ENCODE measurements at places on chromosomes 7 and 10.
A peak's percentile ranks its signal among the peaks of the same experiment; 100 is the strongest.

DNA sequence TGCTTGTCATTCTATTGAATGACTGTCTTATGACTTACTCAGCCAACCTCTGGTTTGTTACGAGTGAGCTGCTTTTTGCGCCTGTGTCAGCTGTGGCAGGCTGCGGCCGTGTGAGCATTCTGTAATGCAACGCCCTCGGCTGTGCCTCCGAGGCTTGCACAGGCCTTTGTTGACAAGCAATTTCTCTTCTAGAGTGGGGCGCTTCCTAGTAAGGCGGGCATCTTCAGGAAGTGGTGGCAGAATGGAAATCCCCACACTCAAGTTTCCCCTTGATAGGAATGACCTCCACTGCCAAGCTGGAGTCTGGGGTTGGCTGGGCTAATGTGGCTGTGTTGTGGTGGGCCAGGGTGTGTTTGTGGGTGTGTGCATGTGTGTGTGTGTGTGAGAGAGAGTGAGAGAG, 20.2 kb upstream of the TMEM178B start:
- DNase-seq: peak; percentile 12

GRCh38 chr7:37193087-37193774, 255.4 kb downstream of the ELMO1 start:
- DNase-seq: no peak

GRCh38 chr7:71290452-71290851, 158.5 kb downstream of the GALNT17 start:
- no peak for DNase-seq

GRCh38 chr7:77331938-77332695, 84.0 kb downstream of the GSAP start:
- DNase-seq: no peak

GRCh38 chr10:34503704-34504103, 311.4 kb downstream of the PARD3 start:
- DNase-seq: no peak

- DNase-seq: no peak
These were observed 30.3 kb upstream of the ATXN7L1 start for GRCh38 chr7:105906695-105907094.

DNA sequence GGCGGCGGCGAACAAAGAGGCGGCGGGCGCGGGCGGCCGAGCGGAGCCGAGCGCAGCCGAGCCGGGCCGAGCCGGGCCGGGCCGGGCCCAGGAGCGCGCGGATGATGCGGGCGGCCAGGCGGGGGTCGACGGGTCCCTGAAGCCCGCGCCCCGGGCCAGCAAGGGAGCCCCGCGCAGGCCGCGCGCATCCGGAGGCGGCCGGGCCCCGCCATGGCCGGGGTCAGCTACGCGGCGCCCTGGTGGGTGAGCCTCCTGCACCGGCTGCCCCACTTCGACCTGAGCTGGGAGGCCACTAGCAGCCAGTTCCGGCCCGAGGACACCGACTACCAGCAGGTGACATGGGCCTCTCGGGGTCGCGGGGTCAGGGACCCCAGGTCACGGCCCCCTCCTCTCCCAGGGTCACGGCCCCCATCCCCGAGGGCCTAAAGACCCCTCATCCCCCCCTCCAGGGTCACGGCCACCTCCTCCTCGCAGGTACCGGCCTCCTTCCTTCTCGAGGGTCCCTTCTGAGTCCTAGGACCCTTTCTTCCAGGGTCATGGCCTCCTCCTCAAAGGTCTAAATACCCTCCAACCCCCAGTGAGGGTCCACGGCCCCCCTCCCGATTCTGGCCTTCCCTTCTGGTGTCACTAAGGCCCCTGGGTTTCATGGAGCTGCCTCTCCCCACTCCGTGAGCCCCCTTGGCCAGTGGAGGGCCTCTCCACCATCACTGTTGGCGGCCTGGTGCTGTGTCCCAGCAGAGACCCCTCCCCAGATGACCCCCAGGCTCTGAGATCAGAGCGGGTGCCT, at the start of gene TTYH3:
Gene TTYH3, plus strand, starts transcription at position 41 of the 787 bp plus-strand sequence. Its CDS starts 170 bp downstream, at position 211.
- DNase-seq: no peak

DNA sequence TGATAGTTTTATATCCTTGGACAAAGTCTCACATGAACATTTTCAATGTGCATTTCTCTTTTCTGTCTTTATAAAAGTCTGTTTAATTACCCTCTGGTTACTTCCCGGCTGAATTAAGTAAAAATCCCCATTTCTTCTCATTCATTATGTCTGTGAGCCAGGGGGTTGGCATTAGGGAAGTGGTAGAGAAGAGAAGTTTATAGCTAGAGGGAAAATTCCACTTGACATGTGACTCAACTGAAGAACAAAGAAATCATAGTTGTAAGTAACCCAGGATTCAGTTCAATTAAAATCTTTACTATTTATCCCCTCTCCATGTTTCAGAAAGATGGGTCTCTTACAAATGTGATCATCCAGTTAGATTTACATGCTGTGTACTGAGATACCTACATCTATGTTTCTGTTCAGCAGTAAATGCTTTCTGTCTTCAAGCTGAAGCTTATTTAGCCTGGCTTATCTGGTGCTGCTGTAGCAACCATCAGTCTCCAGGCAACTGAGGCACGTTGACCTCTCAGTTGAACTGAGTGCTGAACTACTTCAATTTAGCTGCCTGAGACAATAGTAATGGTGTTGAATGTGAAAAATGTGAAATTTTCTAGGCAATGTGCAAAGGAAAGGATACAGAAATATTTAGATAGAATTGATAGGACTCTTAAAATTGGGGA, 181.6 kb downstream of the MLLT10 start:
- DNase-seq: no peak

GRCh38 chr10:102799691-102800471, 37.3 kb downstream of the CYP17A1 start:
- DNase-seq: no peak

GRCh38 chr10:63487990-63488389, 22.2 kb upstream of the JMJD1C start:
- no peak for DNase-seq

GRCh38 chr7:27994639-27995038, 186.0 kb downstream of the JAZF1 start:
- no peak for DNase-seq

DNA sequence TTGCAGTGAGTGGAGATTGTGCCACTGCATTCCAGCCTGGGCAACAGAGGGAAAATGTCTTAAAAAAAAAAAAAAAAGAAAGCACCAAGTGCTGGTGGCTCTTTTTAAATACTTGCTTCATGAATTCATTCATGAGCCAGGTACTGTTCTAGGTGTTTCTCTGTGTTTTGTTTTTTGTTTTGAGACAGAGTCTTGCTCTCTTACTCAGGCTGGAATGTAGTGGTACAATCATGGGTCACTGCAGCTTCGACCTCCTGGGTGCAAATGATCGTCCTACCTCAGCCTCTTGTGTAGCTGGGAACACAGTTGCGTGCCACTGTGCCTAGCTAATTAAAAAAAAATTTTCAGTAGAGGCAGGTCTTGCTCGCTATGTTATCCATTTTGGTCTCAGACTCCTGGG, 5.3 kb downstream of the STOX1 start:
- no peak for DNase-seq

DNA sequence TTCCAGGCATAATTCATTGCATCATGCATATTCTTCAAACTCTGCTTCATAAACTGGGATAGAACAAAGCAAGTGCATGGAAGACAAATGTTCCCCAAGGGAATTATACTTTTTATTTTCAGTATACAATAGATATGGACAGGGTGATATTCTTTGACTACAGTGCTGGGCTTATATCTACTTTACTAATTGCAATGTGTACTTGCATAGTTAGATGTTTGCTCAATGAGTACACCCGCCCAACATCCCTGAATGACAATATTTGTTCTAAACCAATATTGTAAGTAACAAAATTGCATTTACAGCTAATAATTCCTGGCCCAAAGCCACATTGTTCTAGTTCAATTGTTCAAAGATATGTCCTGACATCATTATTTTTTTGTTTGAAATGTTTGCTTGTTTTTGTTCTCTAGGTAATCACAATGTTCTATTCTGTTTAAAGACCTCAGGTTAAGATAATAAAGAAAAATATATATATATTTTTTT, 171.4 kb downstream of the PTN start:
- no peak for DNase-seq

DNA sequence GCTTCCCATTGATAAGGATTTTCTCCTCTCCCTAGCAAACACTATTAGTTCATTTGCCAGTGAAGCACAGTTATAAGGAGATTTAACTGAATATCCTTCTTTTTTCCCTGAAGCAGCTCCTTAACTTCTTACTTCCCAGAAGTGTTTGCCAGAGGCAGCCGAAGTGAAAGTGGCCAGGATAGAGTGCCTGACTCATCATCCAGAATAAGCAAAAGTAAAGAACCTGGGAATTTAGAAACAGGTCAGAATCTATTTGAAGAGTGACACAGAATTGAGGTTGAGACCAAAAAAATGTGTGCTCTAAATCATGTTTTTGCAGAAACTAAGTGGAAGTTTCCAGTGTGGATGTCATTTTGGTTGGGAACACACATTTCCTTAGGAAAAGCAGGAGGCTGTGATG, 249.6 kb upstream of the VWC2 start:
- DNase-seq: no peak

- DNase-seq: no peak
These were observed 743 bp downstream of the OR2A5 start for GRCh38 chr7:144049491-144049890.

- no peak for DNase-seq
These were observed 195.2 kb upstream of the C7orf33 start for GRCh38 chr7:148395352-148395811.

GRCh38 chr10:17668435-17669184, 24.7 kb downstream of the STAM start:
- DNase-seq: no peak

DNA sequence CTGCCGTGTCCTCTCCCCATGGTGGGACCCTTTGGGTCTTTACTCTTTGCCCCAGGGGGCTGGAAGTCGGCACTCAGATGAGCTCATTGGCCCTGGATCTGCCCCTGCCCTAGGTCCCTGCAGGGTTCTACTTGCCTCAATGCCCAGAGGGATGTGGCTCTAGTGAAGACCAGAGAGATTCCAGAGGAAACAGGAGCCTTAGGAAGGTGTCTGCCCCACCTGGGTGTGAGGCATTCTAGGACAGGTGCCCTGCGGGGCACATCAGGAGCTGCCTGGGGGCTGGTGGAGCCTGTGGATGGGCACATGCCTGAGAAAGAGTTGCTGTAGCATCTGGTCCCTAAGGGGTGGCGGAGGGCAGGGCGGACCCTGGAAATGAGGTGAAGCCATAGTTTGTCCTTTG, 128.6 kb downstream of the ADCY1 start:
- no peak for DNase-seq

DNA sequence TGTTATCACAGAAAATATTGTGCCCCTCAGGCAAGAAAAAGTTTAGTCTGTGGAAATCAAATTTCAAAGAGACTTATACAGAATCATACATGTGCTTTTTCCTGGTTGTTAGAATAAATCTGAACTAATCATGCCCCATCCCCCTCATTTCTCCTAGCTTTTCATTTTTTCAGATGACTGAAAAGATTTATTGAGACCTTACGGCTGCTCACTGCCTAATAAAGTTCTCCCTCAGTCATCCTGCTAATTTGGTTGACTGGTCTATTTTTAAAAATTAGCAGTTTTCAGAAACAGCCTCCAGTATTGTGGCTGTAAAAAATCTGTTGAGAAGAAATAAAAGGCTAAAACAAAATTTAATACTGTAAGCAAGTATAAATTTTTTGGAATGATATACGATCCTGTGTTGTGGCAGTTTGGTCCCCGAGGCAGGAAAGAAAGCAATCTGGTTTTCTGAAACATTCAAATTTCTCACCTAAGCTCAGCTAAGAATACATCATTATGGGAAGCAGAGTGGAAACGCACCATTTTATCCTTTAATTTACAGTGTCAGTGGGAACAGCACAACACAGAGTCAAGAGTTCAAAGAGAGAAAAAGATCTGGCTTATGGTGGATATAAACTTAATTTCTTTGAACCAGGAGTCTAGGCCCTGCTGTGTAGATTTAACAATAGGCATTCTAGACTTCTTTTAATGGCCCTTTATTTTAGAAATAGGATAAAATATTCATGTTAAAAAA, 144.4 kb downstream of the KCND2 start:
- DNase-seq: no peak

Data from stimulated activated CD8-positive, alpha-beta memory T cell treated with anti-CD3 and anti-CD28 coated beads, Interleukin-7, amount 100 ng/mL, for 1 hour (primary cell).